GM06990 (cell line): ENCODE measurements at places on chromosomes 7 and 10.

- DNase-seq = no peak
Observed at GRCh38 chr7:92769844-92770243, 66.5 kb downstream of the CDK6 start.

GRCh38 chr10:101902820-101903145, 59.2 kb upstream of the KCNIP2 start:
- DNase-seq = no peak

- DNase-seq = no peak
Observed at GRCh38 chr7:56079450-56080185, 13.1 kb downstream of the PHKG1 start.

DNA sequence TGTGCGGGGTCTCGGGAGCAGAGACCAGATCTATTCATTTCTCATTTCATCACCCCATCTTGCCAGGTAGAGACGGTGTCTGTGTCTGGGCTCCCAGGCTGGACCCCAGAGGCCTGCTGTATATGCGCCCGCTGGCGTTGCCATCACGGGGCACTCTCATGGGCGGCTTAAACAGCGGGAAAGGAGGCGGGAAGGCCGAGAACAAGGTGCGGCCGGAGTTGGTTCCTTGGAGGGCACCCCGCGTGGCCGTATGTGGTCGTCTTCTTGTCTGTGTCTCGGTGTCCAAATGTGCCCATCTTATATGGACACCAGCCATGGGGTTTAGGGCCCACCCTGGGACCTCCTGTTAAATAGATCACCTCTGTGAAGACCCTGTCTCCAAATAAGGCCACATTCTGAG, 2.1 kb upstream of the CFAP46 start:
- no peak for DNase-seq

DNA sequence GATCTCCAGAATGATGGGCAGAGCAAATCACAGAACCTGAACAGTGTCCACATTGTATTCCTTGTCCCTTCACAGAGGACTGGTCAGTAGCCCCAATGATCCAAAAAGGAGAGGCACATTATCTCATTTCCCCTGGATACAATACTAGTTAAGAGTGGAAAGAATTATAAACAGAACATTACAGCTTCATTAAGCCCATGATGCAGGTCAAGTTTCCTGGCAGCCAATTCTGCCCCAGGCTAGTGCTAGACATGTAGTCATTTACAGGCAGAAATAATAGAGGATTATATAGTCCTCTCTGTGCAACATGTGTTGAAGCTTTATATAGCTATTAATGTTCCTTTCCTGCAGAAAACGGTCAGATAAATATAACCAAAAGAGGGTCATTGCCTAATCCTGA, 124.3 kb upstream of the WNT16 start:
- no peak for DNase-seq
